T-helper 17 cell (primary cell): ENCODE measurements at places on chromosomes 5 and 9. TPM values are rescaled to one million over a fixed set of nuclear protein-coding genes. Genes with fewer than 3 reads are reported as not detected.

The GPR151 gene
- not detected for total RNA-seq

The HTR1A gene
- not detected for total RNA-seq

The PURA gene
- total RNA-seq, result 9.0 TPM

The S1PR3 gene
- total RNA-seq, result 0.05 TPM

The CHD1 gene
- 170 TPM for total RNA-seq

The TTLL11 gene
- total RNA-seq, result 4.2 TPM

DNA sequence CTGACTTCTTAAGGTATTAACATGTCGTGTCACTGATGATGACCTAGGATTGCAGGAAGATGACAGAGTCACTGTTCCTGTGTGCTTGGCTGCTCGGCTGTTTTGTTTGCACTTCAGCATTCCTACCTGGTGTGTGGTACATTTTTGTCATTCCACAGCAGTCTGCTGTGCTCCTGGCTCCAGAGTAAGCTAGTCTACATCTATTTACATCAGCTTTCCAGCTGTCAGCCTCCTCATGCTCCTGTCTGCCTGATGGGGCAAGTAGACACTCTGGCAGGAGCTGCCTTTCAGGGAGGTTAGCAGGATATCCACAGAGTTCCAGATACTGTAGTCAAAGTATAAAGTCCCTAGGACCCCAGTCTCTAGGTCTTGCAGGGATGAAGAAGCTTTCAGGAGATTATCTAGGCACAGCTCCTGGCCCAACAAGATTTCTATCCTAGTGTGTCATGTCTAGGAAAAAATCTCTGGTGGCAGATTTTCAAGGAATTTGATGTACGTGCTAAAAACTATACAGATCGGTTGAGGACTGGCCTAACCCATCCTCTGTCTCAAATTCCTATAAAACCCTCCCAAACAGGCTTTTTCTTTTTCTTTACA, 28.4 kb downstream of the RUSC2 start:
- H3K36me3 ChIP-seq, result no peaks in the 10 kb centered on the region
- no peaks in the 10 kb centered on the region for H3K27me3 ChIP-seq
- no peak overlapping the region for H3K4me3 ChIP-seq
- H3K27ac ChIP-seq, result no peak overlapping the region
- no peak for DNase-seq

DNA sequence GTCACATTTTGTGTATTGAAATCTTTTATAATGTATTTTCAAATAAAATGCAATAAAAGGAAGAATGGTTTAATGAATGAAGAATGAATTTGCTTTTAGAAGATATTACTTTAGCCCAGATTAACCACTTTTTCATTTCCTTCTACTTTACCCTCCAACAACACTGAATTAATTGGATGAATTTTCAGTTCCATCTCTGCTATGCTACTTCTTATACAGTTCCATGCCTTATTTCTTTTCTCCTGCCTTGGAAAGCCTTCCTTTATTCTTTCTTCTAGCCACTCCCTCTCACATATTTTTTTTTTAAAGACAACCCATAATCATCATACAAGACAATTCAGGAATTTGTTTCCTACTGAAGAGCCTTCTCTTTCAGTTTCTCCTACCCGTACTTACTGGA, 296.6 kb upstream of the TNC start:
- H3K36me3 ChIP-seq, result no peaks in the 10 kb centered on the region
- no peak overlapping the region for H3K27ac ChIP-seq
- H3K4me1 ChIP-seq, result no peaks in the 10 kb centered on the region

DNA sequence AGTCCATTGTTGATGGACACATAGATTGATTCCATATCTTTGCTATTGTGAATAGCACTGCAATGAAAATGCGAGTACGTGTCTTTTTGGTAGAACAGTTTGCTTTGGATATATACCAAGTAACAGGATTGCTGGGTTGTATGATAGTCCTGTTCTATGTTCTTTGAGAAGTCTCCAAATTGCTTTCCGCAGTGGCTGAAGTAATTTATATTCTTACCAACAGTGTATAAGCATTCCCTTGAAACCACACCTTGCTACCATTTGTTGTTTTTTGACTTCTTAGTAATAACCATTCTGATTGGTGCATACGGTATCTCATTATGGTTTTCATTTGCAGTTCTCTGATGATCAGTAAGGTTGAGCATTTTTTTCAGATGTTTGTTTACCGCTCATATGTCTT, 792.9 kb downstream of the PTPRD start:
- H3K36me3 ChIP-seq, result no peaks in the 10 kb centered on the region
- DNase-seq, result no peak
- no peak overlapping the region for H3K27ac ChIP-seq
- H3K4me3 ChIP-seq, result no peak overlapping the region
- H3K4me1 ChIP-seq, result no peaks in the 10 kb centered on the region

- H3K4me3 ChIP-seq, result no peak overlapping the region
- no peaks in the 10 kb centered on the region for H3K36me3 ChIP-seq
- no peak overlapping the region for H3K27ac ChIP-seq
Observed at GRCh38 chr5:147482706-147483180, 27.1 kb downstream of the DPYSL3 start.

DNA sequence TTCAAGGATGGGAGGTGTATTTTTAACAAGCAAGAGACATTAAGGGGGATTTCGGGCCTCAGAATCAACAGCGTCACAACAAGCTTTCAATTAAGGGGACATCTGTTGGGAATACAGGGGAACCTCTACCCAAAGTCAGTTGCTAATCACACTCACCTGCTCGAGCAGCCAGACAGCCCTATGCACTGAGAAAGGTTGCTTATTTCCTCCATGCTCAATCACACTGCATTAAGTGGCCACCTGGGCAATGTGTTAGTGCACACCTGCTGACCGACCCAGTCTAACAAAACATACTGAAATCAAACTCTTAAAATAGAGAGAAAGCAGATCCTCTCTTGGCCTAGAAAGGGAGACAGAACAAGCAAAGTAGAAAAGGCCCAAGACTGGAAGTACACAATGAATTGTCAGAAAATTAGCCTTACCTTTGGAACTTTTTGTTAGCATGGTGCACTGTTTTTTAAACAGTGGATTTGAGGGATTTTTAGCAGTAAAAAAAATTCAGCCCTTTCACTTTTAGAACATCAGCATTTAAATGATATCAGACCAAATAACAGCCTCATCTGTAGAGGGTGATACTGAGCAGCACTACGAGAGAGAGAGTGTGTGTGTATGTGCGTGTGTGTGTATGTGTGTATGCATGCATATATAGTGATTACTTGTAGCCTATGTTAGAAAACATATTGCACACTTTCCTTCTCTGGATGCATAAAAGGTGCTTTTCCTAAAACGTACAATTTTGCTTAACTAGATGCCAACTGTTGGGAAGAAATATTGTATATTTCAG, 1118.6 kb upstream of the DMAC1 start:
- no peak overlapping the region for H3K27ac ChIP-seq
- no peaks in the 10 kb centered on the region for H3K36me3 ChIP-seq
- DNase-seq, result no peak

- H3K36me3 ChIP-seq, result no peaks in the 10 kb centered on the region
- H3K4me3 ChIP-seq, result no peak overlapping the region
- DNase-seq, result no peak
- no peak overlapping the region for H3K27ac ChIP-seq
- no peaks in the 10 kb centered on the region for H3K4me1 ChIP-seq
Observed at GRCh38 chr5:51821697-51822096, 438.4 kb downstream of the ISL1 start.

- no peak for DNase-seq
- no peak overlapping the region for H3K27ac ChIP-seq
- no peak overlapping the region for H3K4me3 ChIP-seq
Observed at GRCh38 chr9:80163889-80164288, 592.1 kb downstream of the TLE4 start.

DNA sequence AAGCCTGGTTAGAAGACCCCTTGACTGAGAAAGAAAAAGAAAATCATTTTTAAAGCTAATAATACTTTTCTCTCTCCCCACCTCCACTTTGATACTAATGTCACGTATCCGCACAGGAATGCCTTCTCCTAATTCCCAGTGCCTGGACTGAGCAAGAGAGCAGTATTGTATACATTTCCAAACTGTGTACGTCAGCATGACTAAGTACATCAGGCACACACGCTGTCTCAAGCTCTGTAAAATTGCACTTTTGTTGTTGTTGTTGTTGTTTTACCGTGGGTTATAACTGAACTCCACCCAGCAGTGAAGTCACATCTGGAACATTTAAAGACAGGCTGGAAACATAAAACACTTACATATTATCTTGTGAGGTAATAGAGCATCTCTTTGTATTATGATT, 407.6 kb downstream of the DNAH5 start:
- H3K27ac ChIP-seq, result no peak overlapping the region
- H3K27me3 ChIP-seq, result no peaks in the 10 kb centered on the region
- no peak overlapping the region for H3K4me3 ChIP-seq
- H3K4me1 ChIP-seq, result no peaks in the 10 kb centered on the region
- H3K36me3 ChIP-seq, result no peaks in the 10 kb centered on the region
- no peak for DNase-seq

- H3K27me3 ChIP-seq, result peaks cover 36% of the 10 kb centered on the region
- H3K36me3 ChIP-seq, result no peaks in the 10 kb centered on the region
- no peaks in the 10 kb centered on the region for H3K4me1 ChIP-seq
- H3K27ac ChIP-seq, result no peak overlapping the region
- DNase-seq, result no peak
- no peak overlapping the region for H3K4me3 ChIP-seq
Observed at GRCh38 chr9:91519520-91520277, 96.1 kb upstream of the NFIL3 start.

DNA sequence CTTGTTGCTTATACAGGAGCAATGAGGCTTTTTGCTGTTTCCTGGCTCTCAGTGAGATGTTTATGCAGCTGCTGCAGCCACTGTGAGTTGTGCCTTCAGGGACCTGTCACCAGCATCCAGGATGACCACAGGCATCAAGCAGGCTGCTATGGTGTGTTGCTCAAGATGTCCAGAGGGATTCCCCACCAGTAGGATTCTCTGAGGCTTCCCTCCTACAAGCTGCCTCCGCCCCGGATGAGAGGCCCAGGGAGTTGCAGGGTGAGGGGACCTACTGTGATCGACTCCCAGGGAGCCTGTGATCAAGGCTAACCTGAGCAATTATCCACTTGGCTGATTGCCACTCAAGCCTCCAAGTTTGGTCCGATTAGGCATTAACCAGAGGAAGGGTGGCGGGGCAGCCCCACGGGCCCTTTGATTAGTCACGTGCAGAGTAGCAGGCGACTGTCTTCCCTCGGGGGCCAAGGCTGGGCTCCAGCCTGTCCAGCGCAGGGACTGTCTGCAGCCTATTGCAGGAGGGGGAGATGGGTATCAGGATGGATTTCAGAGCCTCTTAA, 1.8 kb upstream of the FAT2 start:
- no peak overlapping the region for H3K27ac ChIP-seq
- DNase-seq, result no peak
- peaks cover 3% of the 10 kb centered on the region for H3K4me1 ChIP-seq
- no peak overlapping the region for H3K4me3 ChIP-seq
- H3K27me3 ChIP-seq, result peaks cover 18% of the 10 kb centered on the region

DNA sequence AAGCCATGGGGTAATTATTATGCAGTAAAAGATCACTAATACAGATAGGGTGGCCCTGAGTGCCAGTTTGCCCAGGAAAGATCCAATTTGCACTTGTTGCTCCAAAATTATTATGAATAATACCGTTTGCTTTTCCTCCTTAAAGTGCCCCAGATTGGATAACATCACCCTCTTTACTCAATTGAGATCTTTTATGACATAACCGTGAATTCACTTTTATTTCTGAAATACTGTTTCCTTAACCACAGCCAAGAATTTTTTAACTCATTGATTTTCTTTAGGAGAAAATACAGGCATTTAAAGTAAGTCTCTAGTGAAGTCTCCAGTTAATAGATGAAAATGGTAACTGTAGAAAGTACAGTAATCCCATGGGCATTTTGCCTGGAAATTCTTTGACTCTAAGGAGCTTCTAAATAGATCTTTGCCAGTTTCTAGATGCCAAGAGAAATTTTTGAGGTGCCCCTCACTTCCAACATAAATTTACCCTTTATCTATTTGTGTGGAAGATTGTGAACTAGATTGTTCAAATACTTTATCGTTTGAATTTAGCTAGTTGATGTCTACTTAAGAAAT, 99.2 kb downstream of the UHRF2 start:
- no peak for DNase-seq
- no peaks in the 10 kb centered on the region for H3K27me3 ChIP-seq
- H3K4me1 ChIP-seq, result no peaks in the 10 kb centered on the region
- no peak overlapping the region for H3K27ac ChIP-seq

- no peak overlapping the region for H3K4me3 ChIP-seq
- H3K27me3 ChIP-seq, result no peaks in the 10 kb centered on the region
Observed at GRCh38 chr5:157877821-157878220, 18.9 kb upstream of the CLINT1 start.

GRCh38 chr9:8863886-8864544, 1064.4 kb upstream of the DMAC1 start:
- H3K4me1 ChIP-seq, result no peaks in the 10 kb centered on the region
- H3K36me3 ChIP-seq, result no peaks in the 10 kb centered on the region

DNA sequence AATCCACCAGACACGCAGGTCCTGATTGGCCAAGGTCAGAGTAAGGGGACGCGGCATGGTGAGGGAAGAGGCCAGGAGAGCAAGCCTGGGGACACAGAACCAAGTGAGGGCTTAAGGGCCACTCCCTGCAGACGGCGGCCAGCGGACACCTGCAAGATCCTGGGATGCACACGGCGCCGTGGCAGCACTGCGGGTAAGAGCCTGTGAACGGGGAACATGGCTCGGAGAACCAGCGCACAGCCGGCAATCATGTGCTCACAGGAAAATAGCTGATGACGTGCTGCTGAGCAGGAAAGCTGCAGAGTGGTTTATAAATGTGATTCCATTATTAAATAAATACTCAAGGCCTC, 27.0 kb upstream of the NSMF start:
- no peaks in the 10 kb centered on the region for H3K36me3 ChIP-seq
- no peaks in the 10 kb centered on the region for H3K27me3 ChIP-seq
- DNase-seq, result no peak

- peaks cover 36% of the 10 kb centered on the region for H3K27me3 ChIP-seq
- H3K36me3 ChIP-seq, result no peaks in the 10 kb centered on the region
- no peak for DNase-seq
- H3K4me3 ChIP-seq, result no peak overlapping the region
Observed at GRCh38 chr9:136645903-136646754, 16.6 kb upstream of the EGFL7 start.

DNA sequence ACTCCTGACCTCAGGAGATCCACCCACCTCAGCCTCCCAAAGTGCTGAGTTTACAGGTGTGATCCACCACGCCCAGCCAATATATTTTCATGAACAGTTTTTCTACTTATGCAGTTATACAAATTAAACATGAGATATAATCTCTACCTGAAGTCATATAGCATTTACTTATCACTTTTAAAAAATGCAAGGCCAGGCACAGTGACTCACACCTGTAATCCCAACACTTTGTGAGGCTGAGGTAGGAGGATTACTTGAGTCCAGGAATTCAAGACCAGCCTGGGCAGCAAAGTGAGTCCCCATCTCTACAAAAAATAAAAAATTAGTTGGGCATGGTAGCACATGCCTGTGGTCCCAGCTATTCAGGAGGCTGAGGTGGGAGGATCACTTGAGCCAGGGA, 164.7 kb upstream of the LHFPL2 start:
- H3K4me3 ChIP-seq, result no peak overlapping the region
- peaks cover 7% of the 10 kb centered on the region for H3K4me1 ChIP-seq
- peaks cover 2% of the 10 kb centered on the region for H3K36me3 ChIP-seq
- H3K27me3 ChIP-seq, result no peaks in the 10 kb centered on the region

GRCh38 chr5:73420666-73421065, 27.9 kb downstream of the FOXD1 start:
- H3K4me3 ChIP-seq, result no peak overlapping the region
- no peak overlapping the region for H3K27ac ChIP-seq
- no peak for DNase-seq
- H3K27me3 ChIP-seq, result peaks cover 85% of the 10 kb centered on the region
- peaks cover 4% of the 10 kb centered on the region for H3K36me3 ChIP-seq
